ENCODE measurements at places on chromosomes 6 and 20. TPM values are rescaled to one million over a fixed set of nuclear protein-coding genes. Genes with fewer than 3 reads are reported as not detected.

The KCNS1 gene
- not detected for total RNA-seq

DNA sequence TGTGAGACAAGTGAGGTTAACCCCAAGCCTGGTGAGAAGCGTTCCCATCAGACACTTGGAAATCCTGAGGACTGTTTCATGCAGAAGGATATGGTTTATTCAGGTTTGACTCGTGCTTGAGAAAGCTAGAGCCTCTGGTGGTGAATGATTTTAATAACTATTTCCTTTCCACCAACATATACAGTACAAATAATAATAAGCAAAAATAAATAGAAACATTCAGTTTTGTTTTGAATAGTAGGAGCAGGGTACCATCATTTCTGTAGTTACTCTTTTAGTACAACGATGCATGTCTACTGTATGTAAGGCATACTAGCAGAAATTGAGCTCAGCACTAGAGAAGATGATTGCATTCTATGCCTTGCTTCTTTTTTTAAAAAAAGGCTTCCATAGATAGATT, 33.5 kb downstream of the PLG start:
- DNase-seq: no peak

The ADTRP gene
- total RNA-seq: 5.0 TPM

- DNase-seq: no peak
These were observed 5.6 kb downstream of the SPATA2 start for GRCh38 chr20:49909499-49910339.

The LZTS3 gene
- total RNA-seq: 41.9 TPM

DNA sequence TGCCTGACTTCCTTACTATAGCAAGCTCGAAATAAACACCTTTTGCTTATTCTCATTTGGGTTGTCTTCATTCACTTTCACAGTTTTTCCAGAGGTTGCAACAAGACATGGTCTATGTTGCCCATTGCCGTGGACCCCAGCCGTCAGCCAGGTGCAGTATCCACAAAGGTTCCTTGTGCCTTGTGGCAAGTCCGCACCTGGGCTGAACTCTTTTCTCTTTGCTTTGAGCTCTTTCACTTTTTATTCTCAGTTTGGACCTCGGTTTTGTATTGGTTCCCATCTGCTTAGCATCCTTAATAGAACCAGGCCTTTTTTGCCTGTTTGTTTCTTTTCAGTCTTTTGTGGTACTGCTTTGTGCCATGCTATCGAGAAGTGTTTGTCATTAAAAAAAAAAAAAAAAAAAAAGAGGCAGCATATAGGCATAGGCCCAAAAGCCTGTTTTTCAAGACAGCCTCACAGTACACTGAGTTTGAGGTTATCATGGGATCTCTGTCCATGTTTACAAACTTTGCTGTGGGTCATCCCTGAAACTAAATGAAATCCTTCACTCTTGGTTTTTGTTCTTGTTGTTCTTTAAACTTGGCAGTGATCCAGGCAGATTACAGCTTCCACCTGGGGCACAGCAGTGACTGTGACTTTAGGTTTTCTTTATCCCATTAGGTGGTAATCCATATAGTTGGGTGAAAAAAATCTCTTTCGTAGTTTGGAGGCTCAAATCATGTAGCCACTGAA, 33.3 kb downstream of the GSTA3 start:
- no peak for DNase-seq

DNA sequence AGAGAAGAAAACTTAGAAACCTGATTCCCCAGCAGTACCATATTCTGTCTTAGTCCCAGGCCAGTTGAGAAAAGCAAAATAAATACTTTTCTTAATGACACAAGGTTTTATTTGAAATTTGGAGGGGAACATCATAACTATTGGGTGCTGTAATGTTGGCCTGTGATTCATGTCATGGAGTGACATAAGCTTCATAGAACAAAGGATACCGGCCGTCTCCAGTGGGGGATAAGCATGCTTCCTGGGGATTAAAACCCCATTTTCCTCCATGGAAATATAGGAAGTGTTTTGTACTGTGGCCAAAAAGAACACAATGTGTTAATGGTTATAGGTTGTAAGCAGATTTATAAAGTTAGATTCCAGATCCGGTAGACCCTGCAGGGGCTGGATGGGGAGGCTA, 18.0 kb downstream of the MTHFD1L start:
- DNase-seq: no peak

GRCh38 chr6:133547136-133547535, 306.0 kb downstream of the EYA4 start:
- no peak for DNase-seq

DNA sequence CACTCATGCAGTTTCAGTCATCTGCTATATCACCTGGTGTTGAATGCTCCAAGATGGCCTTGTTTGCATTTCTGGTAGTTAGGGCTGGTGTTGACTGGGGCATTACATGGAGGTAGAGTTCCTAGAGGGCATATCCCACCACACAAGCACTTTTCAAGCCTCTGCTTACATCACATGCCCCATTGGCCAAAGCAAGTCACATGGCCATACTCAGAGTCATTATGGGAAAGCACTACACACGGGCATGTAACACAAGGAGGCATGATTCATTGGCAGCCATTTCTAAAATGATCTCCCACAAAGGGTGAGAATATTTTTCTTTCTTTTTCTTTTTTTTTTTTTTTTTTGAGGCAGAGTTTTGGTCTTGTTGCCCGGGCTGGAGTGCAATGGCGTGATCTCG, 73.2 kb downstream of the TRMT6 start:
- no peak for DNase-seq

DNA sequence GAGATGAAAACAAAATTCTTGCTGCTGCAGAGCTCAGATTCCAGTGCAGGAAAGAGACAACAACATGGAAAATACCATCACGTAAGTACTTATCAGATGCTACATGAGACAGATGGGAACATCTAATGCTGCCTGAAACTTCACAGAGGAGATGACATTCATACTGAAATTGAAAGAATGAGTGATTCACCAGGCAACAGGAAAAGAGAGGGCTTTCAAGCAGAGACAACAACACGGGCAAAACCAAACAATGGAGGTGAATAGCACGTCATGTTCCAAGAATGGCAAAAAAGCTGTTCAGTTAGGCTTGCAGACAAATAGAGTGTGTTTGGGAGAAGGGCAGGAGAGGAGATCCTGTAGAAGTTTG, 39.3 kb downstream of the GTF2H5 start:
- no peak for DNase-seq

DNA sequence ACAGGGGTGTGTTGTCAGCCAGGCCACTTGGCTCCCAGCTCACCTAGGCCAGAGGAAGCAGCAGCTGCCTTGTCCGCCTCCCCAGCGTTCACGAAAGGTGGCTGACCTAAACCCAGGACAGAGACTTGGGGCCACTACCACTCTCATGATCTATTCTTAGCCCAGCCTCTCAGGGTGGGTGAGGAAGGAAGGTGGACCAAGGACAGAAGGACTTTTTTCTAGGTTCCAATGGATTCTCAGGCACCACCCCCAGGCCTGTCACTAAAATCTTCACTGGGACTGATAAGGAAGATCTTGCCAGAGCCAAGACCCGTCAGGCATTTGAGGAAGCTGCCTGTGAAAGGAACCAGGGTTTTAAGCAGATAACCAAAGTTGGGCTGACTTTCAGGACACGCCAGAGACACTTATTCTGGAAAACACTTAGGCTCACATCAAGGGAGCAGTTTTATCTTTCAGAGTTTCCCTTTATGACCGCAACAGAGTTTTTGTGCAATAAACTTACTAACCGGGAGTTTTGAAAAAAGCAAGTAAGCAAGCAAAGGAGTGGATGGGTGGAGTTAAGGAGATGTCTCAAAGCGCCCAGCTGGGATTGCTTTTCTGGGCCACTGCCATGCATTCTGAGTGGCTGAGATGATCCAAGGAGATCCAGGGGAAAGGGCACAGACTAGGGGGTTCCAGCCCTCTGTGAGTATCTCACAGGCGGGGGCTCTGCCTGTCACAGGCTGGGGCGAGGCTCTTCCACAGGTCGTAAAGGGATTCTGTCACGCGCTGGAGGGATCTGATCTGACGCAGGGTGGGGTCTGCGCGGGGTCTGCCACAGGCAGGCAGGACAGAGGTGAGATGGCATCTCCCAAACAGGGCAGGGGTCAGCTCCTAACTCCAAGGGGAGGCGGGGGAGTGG, 989 bp downstream of the FITM2 start:
- DNase-seq: no peak

The SMIM13 gene
- total RNA-seq: 4.7 TPM

The MATN4 gene
- total RNA-seq: not detected

The RNF144B gene
- 1.3 TPM for total RNA-seq

The SHLD1 gene
- 4.2 TPM for total RNA-seq

DNA sequence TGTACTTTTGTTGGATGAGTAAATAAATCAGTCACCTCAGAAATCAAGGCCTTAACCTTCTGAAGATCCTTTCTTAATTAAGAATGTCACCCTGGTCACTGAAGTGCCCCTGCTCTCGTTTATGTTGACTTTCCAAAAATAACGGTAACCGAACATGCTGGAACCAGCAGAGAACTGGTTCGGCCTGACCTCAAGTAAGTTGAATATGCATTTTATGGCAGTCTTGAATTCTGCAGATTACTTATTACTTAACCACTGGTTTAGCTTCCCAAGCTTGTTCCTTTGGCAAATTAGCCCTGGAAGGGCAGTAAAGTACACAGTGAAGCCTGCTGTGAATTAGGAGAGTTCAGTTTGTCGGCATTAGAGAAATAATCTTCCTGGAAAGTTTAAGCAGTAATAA, 12.2 kb downstream of the MAPRE1 start:
- DNase-seq: no peak

GRCh38 chr6:164507206-164507940, 802.0 kb downstream of the C6orf118 start:
- no peak for DNase-seq

- no peak for DNase-seq
These were observed 131.0 kb upstream of the PHACTR1 start for GRCh38 chr6:12585497-12585958.

- no peak for DNase-seq
These were observed 128.8 kb upstream of the PDE7B start for GRCh38 chr6:135722679-135723078.

DNA sequence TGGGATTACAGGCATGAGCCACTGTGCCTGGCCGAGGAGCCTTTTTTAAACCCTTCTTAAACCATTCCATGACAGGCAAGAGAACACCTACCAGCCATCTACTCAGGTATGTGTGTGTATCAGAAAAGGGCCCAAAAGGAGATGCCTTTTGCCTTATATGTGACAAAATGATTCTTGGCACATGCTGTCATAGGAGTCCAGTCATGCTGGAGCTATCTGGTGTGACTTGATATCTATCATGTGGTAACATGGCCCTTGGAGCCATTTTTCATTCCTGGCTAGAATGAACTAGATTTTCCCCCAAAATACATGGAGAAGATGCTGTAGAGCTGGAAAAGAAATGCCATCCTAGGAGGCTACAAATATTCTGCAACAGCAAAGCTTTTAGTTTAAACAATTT, 129.1 kb downstream of the DST start:
- DNase-seq: no peak

The PPP1R3G gene
- not detected for total RNA-seq

GRCh38 chr6:108127826-108128225, 38.0 kb upstream of the NR2E1 start:
- no peak for DNase-seq

DNA sequence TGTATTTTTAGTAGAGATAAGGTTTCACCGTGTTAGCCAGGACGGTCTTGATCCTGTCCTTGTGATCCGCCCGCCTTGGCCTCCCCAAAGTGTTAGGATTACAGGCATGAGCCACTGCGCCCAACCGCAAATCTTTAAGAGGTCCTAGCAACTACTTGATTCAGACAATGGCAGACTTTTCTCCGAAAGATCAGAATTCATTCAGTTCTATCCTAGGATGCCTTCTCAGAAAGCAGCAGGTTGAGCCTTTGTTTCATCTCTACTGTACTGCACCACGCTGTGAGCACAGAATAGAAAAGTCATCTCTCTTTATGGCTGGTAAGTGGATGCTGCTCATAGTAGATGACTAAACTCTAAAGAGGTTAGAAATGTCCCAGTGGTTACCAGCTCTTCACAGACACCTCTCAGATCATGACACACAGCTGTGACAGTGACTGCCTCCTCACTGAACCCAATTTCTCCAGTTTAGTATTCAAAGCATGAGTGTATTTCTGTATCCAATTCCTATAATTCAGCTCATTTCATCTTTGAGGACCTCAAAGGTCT, 6.0 kb upstream of the HSF2 start:
- no peak for DNase-seq

- DNase-seq: no peak
These were observed 140.3 kb downstream of the COL12A1 start for GRCh38 chr6:75065523-75065922.

- no peak for DNase-seq
These were observed 141.1 kb upstream of the SGK1 start for GRCh38 chr6:134458857-134459657.

The NKAPL gene
- not detected for total RNA-seq

DNA sequence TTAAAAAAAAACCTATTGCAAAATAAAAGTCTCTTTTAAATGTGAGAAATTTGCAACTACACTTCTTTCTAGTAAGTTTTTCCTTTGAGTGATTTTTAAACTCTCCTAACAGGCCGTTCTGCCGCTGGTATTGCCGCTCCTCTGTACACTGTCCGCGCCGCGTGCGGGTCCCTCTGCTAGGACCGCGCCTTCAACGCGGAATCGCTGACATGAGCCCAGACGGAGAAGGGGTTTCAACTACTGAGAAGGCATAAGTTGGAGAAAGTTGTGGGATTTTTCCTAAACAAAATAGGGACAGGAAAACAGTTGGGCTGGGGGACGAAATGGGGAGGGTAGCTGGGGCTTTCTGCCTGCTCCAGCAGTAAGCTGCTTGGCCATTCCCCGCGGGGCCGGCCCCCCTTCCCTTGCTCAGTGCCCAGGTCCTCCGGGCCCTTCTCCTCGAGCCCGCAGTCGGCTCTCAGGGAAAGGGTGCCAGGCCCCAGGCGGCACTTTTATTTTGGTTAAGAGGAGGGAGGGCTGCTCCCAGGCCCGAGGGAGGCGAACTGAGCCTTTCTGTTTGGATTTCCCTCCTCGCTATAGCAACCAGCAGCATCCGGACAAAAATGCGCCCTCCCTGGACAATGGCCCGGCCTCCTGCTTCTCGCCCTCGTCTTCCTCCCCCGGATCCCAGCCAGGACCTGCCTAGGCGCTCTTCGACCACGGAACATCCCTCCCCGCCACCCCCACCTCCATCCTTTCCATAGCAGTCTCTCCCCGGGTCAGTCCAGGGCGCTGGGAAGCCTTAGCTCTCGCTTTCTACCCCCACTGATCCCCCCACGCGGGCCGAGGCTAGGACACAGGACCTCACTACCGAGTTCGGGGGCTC, 6.8 kb upstream of the POU3F2 start:
- DNase-seq: no peak

The SAMD10 gene
- 7.3 TPM for total RNA-seq

Data from CD8-positive, alpha-beta T cell (primary cell).